Activated naive CD4-positive, alpha-beta T cell treated with Interleukin-2 at 50 U/mL for 16 hours (primary cell): ENCODE measurements at places on chromosomes 4 and X.

GRCh38 chr4:106301393-106302061, 14.5 kb downstream of the TBCK start:
- no peak for DNase-seq

DNA sequence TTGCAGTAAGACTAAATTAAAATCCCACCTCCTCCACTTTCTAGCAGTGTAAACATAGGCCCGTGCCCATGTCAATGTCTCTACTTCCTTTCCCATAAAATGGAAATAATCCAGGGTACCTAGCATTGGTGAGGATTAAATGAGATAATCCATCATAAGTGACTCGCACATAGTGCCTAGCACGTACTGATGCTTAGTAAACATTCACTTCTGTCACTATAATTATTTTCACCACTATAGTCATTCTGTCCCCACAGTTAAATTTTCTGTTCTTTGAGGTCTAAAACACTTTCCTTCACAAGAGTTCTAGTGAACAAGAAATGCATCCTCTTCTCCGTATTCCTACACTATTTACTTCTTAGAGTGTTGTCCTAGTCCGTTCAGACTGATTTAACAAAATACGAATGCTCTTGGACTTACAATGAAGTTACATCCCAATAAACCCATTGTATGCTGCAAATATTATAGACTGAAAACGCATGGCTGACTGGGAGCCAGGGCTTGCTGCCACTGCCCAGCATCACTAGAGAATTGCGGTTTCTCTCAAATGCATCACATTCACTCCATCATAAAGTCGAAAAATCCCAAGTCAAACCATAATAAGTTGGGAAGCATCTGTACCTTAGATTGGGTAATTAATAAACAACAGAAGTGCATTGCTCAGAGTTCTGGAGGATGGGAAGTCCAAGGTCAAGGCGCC, 10.6 kb downstream of the ARAP2 start:
- DNase-seq = no peak

DNA sequence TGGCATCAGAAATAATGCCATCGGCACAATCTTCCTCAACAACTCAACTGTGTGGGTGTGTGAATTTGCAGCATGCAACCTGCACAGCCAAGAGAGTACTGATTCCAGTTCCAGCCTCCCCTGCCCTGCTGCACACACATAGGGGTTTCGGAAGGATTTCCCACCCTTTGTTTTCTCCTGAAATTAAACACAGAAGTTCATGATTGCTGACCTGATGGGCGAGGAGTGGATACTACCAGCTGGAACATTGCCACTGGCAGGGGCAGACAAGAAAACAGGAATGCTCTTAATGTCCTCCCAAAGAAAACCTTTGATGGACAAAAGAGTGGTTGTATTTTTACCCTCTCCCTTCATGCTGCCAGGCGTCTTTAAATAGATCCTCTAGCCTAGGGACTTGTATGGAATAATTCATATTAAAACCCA, 4.8 kb downstream of the NDP start:
- DNase-seq = no peak

DNA sequence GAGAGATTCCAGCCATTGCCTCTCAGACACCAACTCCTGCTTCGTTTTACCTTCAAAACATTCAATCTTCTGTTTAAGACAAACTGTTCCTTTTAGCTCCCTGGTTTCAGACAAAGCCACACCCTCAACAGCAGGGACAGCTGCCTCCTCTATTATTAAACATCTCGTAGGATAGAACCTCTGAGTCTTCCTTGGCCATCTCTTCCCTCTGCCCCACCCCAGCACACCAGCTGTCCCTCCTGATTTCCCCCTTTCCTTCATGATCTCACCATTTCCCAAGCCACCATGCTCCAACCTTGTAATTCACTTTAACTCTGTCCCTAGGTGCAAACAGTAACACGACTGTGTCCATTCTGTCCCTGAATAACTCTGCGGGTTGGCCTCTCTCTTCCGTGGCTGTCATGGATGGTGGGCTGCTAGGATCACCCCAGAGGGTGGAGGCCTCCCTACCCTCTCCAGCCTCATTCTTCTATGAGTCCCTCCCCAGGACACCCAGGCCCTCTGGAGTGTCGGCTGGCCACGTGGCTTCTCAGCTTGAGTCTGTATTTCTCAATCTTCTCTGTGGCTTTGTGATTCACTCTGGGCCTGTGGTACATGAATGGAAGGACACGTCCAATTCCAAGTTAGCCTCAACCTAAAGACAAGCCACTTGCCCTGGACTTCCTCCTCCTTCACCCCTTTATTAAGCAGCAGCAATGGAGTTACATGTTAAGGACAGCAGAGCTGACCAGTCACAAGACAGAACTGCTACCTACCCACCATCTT, 349.9 kb downstream of the FBXW7 start:
- DNase-seq = no peak

DNA sequence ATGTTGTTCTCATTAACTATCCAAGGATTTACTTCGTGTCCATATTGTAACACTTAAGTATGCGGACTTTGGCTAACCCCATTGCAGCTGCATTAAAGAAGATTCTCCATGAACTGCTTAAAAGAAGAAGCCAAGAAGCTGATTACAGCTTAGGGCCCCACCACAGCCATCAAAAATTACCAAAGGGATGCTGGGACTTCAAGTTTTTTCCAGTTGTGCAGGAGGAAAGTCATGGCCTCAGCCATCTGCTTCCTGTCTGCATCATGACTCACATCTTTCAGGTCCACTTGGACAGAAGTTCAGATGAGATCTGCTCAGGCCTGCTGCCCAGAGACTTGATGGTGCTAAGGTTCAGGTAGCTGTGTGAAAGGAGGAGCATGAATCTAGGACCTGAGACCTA, 38.8 kb upstream of the CAPN6 start:
- DNase-seq = no peak

- DNase-seq = no peak
These were observed 128.1 kb downstream of the MID1 start for GRCh38 chrX:10492250-10492649.

DNA sequence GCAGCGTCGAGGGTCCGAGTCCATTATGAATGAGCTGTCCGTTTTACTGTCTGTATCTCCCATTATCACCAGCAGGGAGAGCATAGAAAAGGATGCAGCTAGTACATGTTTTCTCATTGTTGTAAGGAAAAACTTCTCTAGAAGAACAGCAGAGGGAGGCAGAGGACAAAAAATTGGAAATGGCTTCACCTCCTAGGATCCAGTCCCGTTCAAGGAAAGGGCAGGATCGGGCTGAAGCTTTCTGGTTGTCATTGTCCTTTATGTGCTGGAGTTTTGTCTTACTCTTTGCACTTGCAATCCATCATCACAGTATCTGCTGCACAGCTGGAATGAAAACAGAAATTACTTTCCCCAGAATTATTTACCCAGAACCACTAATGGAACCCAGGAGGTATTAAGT, 14.7 kb downstream of the NDP start:
- DNase-seq = no peak

GRCh38 chrX:30364229-30364628, 55.0 kb upstream of the NR0B1 start:
- no peak for DNase-seq

GRCh38 chrX:49137492-49137891, 14.0 kb upstream of the GPKOW start:
- no peak for DNase-seq

- no peak for DNase-seq
These were observed 1082.3 kb upstream of the PABPC4L start for GRCh38 chr4:135283934-135284333.

- no peak for DNase-seq
These were observed 81.3 kb upstream of the SCML1 start for GRCh38 chrX:17656035-17656418.

DNA sequence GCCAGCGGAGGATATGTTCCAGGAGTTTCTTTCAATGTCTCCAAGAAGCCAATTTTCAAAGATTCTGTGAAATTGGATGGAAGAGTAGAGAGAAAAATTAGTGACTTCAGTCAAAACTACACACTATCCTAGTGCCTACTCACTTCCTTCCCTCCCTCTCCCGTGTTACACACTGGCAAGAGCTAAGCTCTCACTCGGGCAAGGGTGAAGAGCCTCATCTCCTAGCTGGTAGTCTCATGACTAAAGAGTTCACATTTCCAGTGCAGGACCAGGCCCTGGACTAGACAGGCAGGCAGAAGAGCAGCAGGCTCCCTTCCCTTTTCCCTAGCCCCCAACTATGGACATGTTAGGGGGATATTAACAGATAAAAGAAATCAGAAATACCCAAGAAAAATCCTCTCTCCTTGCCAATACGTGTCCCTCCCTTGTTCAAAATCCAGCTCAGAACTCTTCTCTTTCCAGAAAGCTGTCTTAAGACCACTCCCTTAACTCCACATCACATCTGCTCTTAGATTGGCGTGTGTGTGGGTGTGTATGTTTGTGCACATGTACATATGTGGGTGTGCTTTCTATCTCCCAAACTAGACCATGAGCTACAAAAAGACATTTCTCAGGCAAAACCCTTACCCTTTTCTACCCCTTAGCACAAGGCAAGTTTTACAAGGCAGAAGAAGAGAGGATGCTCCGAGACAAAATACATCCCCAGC, 29.9 kb downstream of the ZDHHC9 start:
- DNase-seq = no peak

GRCh38 chr4:153684971-153685371, 891 bp downstream of the TLR2 start:
- DNase-seq = no peak

DNA sequence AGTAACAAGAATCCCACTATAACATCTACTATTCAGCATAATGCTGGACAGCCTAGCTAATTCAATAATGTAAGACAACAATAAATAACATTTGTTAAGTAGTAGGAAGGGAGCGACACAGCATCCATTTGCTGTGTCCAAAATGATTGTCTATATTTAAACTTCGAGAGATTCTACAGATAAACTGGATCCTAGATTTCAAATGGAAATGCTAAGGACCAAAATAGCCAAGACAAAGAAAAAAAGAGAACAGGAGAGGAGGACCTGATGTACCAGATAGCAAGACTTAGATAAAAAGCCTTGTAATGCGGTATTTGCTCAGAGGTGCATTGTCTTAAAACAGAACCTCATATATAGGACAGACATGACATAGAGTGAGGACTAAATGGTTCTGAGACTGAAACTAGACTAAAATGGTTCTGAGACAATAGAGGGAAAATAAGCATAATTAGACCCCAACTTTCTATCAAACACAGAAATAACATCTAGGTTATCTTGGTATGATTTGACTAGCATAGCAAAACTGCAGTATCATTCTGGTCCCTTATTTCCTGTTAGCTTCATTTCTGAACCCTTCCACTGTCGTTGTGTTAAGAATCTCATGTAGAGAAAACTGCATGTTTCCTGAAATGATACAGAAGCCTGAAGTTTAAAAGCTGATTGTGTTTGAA, 3.8 kb downstream of the HPGDS start:
- DNase-seq = no peak

GRCh38 chr4:124790471-124790870, 77.9 kb upstream of the ANKRD50 start:
- no peak for DNase-seq

DNA sequence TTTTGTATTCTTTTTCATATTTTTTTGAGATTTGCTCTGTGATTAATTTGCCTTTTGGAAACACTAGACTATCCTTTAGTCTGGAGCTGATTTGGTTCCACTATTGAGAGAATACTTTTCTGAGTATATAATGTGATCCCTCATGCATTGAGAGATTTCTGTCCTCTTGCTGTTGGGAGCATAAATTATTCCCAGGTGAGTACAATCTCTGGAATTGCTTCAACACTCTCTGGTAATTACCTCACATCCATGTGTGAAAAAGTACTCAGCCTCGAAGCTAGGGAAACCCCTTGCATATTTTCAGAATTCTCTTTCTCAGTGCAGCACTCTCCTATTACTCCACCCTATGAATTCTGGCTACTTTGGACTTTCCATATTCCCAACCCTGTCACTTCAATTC, 550.0 kb downstream of the RAPGEF2 start:
- no peak for DNase-seq

DNA sequence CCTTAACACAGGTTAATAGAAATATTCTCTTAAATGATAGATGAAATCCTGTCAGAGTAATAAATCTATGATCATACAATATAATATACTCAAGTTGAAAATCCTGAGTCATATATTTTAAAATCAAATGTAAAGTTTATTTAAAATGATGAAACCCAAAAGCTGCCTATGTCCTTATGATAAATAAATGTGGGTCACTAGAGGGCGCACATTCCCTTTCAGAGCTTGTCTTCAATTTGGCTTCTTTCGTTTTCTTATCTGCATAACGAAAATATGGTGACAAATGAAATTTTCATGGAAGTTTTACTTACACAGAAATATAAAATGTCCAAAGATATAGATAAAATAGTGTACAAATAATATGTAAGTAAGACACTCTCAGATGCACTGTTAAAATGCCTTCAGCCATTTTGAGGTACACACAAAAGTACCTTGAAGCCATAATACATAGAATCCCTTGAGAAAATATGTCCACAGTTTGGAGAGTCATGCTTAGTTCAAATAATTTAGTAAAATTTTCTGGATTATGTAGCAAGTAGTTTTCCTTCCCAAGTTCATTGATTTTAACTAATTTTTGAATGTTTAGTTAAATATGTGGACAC, 680.4 kb downstream of the DMD start:
- no peak for DNase-seq

DNA sequence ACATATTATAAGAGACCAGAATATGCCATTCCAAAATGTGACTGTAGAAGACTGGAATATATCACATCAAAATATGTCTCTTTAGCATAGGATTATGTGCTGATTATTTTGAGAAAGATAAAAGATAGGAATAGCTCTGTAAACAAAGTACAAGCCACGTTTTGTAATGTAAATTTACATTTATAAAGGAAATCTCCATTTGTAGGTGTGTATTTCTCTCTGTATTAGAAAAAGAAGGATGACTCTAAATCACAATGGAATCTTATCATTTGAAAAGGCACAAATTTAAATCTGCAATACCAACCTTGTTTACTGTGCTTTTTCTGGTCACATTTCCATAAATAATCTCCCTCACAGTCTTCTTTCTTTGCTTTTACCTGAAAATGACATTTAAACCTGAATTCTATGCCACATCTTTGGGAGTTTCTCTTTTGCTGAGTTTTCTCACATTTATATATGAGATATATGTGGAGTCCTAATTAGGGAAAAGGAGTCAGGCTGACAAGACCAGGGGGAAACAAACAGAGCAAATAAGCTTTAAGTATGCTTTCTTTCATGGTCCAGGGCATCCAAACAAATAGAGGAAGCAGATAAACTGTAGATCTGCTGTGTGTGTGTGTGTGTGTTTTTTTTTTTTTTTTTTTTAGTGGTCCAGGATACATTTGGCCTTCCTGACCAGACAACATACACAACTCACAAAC, 244.0 kb downstream of the CPXCR1 start:
- DNase-seq = no peak

DNA sequence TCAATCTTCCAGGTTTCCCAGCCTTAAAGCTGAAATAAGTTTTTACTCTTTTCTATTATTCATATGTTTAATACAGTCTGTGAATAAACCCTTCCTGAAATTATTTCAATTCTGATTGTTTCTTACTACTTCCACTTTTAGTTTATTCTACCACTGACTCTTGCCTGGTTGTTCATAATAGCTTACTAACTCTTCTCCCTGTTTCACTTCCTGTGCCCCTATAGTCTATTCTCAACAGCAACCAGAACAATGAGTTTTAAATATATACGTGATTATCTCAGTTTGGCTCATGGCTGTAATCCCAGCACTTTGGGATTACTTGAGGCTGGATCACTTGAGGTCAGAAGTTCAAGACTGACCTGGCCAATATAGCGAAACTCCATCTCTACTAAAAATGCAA, 408.0 kb upstream of the SPOCK3 start:
- no peak for DNase-seq
